Right renal pelvis (tissue), 4 donors: ENCODE measurements at places on chromosomes 13 and 19.

- DNase-seq: no peak
Measured at GRCh38 chr13:30446126-30446500, 19.6 kb downstream of the HMGB1 start.

- no peak for DNase-seq
Measured at GRCh38 chr13:46662690-46663089, 109.7 kb downstream of the LRCH1 start.

- DNase-seq: no peak
Measured at GRCh38 chr19:30552593-30552992, 180.4 kb downstream of the ZNF536 start.

DNA sequence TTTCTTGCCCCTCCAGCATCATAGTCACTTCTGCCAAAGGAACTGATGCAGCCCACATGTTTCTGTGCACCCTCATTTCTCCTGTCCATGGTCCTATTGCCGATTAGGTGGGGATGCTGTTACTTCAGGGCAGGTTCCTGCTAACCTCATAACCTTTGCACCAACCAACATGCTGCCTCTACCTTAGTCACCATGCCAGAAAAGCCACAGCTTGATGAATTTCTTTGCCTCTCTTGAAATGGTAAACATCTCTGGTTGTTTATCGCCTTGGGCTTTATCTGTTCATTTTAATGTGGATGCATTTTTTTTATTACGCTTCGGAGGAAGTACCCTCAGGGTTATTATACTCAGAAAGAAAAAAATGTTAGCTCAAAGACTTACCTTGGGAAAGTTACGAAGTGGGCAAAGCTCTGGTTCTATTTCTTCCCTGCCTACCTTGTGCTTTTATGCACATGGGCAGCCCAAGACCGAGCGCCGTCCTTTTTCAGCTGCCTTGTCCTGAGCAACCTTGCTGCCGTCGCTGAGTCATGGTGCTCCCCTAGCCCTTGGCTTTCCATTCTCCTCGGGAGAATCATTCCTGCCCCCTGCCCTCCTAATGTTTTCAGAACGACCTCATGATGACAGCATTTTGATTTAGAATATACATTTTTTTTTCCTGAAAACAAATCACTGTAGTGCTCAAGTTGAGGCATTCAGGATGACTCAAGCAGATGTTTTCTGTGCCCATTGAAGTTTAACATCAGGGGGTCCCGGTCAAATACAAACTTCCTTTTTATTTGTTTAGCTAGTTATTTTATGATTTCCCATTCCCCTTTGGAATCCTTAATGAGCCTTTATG is 280.0 kb downstream of the SHISA2 start:
- no peak for DNase-seq

DNA sequence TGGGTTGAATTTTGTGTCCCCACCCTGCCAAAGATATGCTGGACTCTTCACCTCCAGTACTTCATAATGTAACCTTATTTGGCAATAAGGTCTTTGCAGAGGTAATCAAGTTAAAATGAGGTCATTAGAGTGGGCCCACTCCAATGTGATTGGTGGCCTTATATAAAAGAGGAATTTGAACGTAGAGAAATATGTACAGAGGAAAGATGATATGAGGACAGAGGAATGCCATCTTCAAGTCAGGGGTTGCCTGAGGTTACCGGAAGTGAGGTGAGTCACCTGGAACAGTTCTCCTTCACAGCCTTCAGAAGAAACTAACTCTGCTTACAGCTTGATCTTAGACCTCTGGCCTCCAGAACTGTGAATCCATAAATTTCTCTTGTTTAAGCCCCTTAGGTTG is 69.9 kb downstream of the GPC5 start:
- no peak for DNase-seq

DNA sequence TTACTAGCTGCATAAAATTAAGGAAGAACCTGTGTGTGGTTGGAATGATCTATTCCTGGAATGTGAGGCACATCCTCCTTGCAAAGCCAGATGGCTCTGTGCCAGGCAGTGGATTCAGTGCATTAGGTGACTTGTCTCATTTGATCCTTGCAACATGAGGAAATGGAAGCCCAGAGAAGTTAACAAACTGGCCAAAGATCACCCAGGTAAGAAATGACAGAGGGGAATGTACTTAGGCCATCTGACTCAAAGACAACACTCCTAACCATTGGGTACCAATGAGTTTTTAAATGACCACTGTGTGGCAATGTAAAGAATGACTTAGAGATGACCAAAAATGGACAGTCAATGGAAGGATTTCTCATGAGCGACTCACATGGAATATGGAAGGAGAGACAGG is 114.2 kb upstream of the RXFP2 start:
- DNase-seq: no peak

GRCh38 chr19:14795078-14795721 is 16.8 kb upstream of the ADGRE2 start:
- no peak for DNase-seq

- no peak for DNase-seq
Measured at GRCh38 chr13:45747071-45747470, 45.0 kb downstream of the CBY2 start.

DNA sequence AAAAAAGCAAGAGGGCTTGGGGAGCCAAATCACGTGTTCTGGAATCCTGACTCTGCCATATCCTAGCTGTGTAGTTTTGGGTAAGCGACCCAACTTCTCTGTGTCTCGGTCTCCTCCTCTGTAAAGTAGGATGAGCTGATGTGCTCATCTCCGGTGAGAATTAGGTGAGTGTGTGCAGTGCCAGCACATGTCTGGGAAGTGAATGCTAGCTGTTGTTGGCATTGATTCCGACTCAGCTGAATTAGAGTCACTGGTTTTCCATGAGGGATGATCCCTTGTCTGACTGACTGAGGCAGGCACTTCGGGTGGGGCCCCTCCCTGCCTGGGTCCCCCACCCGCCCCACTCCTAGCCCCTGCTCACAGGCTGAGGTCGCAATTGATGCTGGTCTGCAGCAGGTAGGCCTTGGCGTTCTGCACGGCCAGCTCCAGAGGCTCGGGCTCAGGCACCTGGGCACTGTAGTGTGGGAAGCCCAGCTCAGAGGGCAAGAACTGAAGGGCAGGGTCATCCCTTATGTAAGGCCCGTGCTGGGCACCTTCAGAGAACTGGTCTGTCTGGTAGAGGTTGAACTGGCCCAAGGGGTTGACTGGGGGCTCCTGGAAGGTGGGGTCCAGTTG is 835 bp downstream of the RSPH6A start:
- no peak for DNase-seq
